ENCODE measurements at places on chromosomes 2 and 18. TPM values are rescaled to one million over a fixed set of nuclear protein-coding genes. Genes with fewer than 3 reads are reported as not detected.

PNKD gene
- total RNA-seq, result 31.7 TPM

FKBP1B gene
- total RNA-seq, result 31.1 TPM

CCL20 gene
- not detected for total RNA-seq

MRPL44 gene
- total RNA-seq, result 25.7 TPM

CFC1 gene
- total RNA-seq, result 1.2 TPM

Data from endothelial cell (in vitro differentiated cells).